Suprapubic skin (tissue), 4 donors: ENCODE measurements at places on chromosomes 13 and 19.

DNA sequence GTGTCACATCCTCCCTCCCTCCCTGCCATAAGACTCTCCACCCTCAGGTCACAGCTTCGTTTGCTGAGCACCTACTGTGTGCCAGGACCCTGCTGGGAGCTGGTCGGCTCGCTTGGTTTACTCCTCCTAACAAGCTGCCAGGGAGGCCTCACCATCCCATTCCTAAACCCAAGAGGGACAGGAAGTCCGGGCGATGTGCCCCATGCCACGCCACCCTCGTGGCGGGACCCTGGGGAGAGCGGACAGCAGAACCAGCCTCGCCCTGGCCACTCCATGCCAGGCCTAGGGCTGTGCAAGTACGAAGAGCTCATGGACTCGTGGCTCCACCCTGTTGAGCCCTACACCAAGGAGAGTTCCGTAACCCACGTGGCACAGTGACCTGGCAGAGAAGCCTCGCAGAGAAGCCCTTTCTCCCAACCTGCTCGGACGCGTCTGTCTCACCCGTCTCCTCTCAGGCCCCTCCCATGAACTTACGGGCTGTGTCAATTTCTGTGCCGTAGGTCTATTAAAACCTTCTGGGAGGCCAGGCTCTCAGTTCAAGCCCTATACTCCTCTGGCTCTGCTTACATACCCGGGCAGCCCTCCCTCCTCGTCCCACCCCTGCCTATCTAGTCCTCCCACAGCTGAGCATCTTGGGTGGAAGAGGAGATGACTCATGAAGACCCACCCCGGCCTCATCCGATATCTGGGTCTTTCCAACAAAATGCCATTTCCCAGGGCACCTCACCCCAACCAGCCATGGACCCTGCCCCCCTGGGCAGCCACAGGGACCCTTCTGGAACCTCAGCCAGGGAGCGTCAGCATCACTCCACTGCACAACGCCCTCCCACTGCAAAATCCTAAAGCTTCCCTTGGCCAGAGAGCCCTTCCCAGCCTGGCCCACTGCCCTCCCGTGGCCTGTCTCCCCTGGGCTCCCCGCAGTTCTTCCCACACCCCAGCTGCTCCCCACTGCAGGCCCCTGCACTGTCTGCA lies 2.6 kb downstream of the UBXN6 start:
- peaks cover 42% of the 10 kb centered on the region for H3K36me3 ChIP-seq
- DNase-seq = peak; percentile 78
- no peaks in the 10 kb centered on the region for H3K27me3 ChIP-seq

DNA sequence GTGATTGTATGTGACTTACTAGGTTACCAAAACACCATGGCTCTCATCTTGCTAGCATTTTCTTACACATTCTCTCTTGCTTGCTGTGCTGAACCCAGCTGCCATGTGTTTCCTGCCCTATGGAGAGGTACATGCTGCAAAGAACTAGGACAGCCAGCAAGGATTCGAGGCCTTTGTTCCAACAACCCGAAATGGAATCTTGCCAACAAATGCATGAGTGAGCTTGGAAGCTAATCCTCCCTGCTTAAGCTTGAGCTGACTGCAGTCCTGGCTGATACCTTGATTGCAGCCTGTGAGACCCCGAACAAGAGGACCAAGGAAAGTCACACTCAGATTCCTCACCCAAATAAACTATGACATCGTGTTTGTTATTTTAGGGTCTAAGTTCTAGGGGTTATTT lies 651.2 kb downstream of the SLITRK6 start:
- no peaks in the 10 kb centered on the region for H3K36me3 ChIP-seq
- H3K4me1 ChIP-seq = no peaks in the 10 kb centered on the region
- no peak for DNase-seq
- no peak overlapping the region for H3K27ac ChIP-seq
- no peak overlapping the region for H3K4me3 ChIP-seq

DNA sequence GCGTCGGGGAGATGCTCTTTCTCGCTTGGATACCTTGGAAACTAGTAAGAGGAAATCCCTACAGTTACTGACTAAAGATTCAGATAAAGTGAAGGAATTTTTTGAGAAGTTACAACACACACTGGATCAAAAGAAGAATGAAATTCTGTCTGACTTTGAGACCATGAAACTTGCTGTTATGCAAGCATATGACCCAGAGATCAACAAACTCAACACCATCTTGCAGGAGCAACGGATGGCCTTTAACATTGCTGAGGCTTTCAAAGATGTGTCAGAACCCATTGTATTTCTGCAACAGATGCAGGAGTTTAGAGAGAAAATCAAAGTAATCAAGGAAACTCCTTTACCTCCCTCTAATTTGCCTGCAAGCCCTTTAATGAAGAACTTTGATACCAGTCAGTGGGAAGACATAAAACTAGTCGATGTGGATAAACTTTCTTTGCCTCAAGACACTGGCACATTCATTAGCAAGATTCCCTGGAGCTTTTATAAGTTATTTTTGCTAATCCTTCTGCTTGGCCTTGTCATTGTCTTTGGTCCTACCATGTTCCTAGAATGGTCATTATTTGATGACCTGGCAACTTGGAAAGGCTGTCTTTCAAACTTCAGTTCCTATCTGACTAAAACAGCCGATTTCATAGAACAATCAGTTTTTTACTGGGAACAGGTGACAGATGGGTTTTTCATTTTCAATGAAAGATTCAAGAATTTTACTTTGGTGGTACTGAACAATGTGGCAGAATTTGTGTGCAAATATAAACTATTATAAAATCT lies 2.7 kb upstream of the KCNRG start:
- peaks cover 31% of the 10 kb centered on the region for H3K36me3 ChIP-seq
- no peak for DNase-seq
- H3K27ac ChIP-seq = no peak overlapping the region
- no peak overlapping the region for H3K4me3 ChIP-seq
- H3K4me1 ChIP-seq = peaks cover 12% of the 10 kb centered on the region
- no peaks in the 10 kb centered on the region for H3K27me3 ChIP-seq

- H3K27me3 ChIP-seq = no peaks in the 10 kb centered on the region
- DNase-seq = no peak
- H3K4me3 ChIP-seq = no peak overlapping the region
- peaks cover 33% of the 10 kb centered on the region for H3K4me1 ChIP-seq
- H3K36me3 ChIP-seq = no peaks in the 10 kb centered on the region
- peak overlapping the region; percentile 54 for H3K27ac ChIP-seq
Measured at GRCh38 chr13:30743319-30744055, 8.1 kb downstream of the ALOX5AP start.

DNA sequence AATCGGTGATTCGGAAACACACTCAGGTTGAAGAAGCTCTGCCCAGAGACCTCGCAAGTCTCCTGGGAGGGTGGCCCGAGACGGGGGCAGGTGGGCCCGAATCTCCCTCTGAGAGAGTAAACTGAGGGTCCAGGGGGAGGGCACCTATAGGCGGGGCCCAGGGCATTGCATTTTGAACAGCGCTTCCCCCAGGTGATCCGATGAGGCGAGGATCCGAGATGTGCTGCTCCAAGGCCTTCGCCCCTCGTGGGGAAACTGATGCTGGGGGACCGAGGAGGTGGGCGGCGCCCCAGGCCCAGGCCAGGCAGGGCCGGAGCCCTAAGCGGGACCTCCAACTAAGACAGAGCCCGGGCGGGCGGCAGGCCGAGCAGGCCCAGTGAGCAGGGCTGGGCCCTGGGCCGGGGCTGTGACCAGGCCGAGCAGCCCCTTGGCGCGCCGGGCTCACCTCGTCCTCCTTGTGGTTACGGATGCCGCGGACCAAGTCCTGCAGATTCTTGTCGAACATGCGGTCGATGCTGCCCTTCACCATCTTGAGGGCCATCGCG lies 500 bp downstream of the AP3D1 start:
- H3K27ac ChIP-seq = peak overlapping the region; percentile 91
- H3K4me1 ChIP-seq = peaks cover 41% of the 10 kb centered on the region
- H3K4me3 ChIP-seq = peak overlapping the region; percentile 98
- no peaks in the 10 kb centered on the region for H3K27me3 ChIP-seq
- DNase-seq = no peak
- no peaks in the 10 kb centered on the region for H3K36me3 ChIP-seq

GRCh38 chr19:925087-925525 lies 729 bp upstream of the ARID3A start:
- no peak for DNase-seq
- peaks cover 36% of the 10 kb centered on the region for H3K4me1 ChIP-seq
- H3K36me3 ChIP-seq = peaks cover 8% of the 10 kb centered on the region
- H3K27me3 ChIP-seq = peaks cover 14% of the 10 kb centered on the region
- peak overlapping the region; percentile 97 for H3K4me3 ChIP-seq

- DNase-seq = no peak
- no peak overlapping the region for H3K27ac ChIP-seq
- H3K4me1 ChIP-seq = no peaks in the 10 kb centered on the region
- H3K27me3 ChIP-seq = peaks cover under 1% of the 10 kb centered on the region
Measured at GRCh38 chr19:54216869-54217268, 5.9 kb downstream of the LILRB3 start.

- no peak overlapping the region for H3K4me3 ChIP-seq
- no peaks in the 10 kb centered on the region for H3K4me1 ChIP-seq
- H3K27ac ChIP-seq = no peak overlapping the region
Measured at GRCh38 chr13:37539976-37540605, 58.5 kb downstream of the POSTN start.

- H3K36me3 ChIP-seq = no peaks in the 10 kb centered on the region
- H3K4me1 ChIP-seq = no peaks in the 10 kb centered on the region
- peaks cover 3% of the 10 kb centered on the region for H3K27me3 ChIP-seq
- H3K4me3 ChIP-seq = no peak overlapping the region
- DNase-seq = no peak
- H3K27ac ChIP-seq = no peak overlapping the region
Measured at GRCh38 chr13:60174113-60174512, 10.4 kb upstream of the DIAPH3 start.

DNA sequence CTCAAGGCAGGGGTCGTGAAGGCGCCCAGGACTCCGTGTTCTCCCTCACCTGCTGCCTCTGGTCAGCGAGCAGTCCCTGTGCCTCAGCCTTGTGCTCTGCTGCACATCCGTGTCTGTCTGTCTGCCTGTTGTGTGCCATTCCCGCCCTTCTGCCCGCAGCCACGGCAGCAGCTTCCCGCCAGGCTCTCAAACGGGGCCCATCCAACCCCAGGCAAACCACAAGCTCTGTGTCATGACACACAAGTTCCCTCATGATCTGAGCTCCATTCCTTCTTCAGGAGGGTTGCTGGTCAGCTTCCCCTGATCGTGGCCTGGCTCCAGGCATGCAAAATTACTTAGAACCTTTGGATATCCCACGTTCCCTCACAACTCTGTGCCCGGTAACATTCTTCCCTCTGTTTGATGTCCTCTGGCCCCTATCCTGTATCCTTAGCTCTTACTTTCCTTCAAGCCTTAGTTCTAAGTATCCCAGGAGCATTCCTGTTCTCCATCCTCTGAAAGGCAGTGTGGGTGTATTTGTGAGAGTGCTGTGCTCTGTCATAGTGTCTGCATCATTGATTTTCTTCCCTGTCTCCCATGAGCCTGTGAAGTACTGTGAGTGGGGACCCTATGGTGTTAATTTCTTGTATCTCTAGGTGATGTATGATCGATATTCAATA lies 3.2 kb downstream of the GPR183 start:
- H3K36me3 ChIP-seq = peaks cover 6% of the 10 kb centered on the region
- DNase-seq = no peak
- H3K4me1 ChIP-seq = peaks cover 7% of the 10 kb centered on the region
- H3K27ac ChIP-seq = no peak overlapping the region
- H3K4me3 ChIP-seq = peak overlapping the region; percentile 23

DNA sequence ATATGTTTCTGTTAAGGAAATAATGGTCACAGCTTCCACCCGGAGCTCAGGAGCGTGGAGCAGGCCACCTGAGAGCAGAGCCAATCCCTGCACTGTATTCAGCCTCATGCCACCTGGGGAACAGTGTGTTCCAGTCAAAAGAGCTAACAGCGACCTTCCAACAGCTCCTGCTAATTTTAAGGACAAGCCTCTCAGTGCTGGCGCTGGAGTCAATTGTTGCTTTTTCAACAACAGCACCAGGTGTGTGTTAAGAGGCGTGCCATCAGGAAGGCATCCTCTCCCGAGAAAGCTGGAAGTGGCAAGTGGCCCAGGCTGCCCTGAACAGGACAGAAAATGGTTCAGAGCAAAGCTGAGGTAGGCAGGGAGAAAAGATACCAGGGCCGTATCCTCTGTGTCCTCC lies 102.0 kb downstream of the CACNA1A start:
- H3K27me3 ChIP-seq = peaks cover 11% of the 10 kb centered on the region
- DNase-seq = no peak
- no peak overlapping the region for H3K27ac ChIP-seq
- H3K4me1 ChIP-seq = peaks cover 4% of the 10 kb centered on the region
- H3K4me3 ChIP-seq = no peak overlapping the region
- H3K36me3 ChIP-seq = no peaks in the 10 kb centered on the region

DNA sequence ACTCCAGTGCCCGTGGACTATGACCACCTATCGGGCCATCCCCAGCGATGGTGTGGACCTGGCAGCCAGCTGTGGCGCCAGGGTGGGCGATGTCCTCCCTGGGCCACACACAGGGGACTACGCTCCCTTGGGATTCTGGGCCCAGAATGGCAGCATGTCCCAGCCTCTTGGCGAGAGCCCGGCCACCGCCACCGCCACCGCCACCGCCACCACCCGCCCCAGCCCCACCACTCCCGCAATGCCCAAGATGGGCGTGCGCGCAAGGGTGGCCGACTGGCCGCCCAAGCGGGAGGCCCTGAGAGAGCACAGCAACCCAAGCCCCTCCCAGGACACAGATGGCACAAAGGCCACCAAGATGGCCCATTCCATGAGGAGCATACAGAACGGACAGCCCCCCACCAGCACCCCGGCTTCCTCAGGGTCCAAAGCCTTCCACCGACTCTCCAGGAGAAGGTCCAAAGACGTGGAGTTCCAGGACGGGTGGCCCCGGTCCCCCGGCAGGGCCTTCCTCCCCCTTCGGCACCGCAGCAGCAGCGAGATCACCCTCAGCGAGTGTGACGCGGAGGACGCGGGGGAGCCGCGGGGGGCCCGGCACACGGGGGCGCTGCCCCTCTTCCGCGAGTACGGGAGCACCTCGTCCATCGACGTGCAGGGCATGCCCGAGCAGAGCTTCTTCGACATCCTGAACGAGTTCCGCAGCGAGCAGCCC lies 142.3 kb downstream of the DPF1 start:
- no peaks in the 10 kb centered on the region for H3K27me3 ChIP-seq
- peaks cover 30% of the 10 kb centered on the region for H3K36me3 ChIP-seq
- H3K4me1 ChIP-seq = no peaks in the 10 kb centered on the region
- DNase-seq = no peak
- H3K4me3 ChIP-seq = no peak overlapping the region
